Head of caudate nucleus (tissue), 42 donors: ENCODE measurements at places on chromosomes 4 and X.

- peak; percentile 13 for DNase-seq
Measured at GRCh38 chrX:40996886-40997530, 88.2 kb upstream of the USP9X start.

DNA sequence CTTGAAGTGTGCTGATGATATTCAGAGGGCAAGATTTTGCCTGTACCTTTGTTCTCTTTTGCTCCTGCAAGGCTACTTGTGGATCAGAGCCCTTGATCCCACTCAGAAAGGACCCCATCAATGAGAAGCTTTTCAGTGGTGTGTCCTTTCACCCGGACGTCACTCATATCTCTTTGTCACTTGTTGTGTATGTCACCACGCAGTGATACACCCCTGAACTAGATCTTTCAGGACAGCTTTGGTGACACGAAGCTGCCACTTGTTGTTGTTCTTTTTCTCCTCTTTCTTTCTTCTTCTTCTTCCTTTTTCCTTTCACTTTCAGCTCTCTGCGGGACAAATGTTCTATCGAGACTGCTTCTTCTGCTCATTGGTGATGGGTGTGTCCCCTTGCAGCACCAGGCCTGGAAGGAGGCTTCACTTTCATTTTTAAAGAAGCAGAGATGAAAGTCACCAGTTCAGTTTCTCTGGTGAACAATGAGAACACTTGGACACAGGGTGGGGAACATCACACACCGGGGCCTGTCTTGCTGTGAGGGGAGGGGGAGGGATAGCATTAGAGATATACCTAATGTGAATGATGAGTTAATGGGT is 83.6 kb downstream of the NBDY start:
- no peak for DNase-seq

- DNase-seq, result no peak
Measured at GRCh38 chrX:31209005-31209628, 137.3 kb upstream of the FTHL17 start.

DNA sequence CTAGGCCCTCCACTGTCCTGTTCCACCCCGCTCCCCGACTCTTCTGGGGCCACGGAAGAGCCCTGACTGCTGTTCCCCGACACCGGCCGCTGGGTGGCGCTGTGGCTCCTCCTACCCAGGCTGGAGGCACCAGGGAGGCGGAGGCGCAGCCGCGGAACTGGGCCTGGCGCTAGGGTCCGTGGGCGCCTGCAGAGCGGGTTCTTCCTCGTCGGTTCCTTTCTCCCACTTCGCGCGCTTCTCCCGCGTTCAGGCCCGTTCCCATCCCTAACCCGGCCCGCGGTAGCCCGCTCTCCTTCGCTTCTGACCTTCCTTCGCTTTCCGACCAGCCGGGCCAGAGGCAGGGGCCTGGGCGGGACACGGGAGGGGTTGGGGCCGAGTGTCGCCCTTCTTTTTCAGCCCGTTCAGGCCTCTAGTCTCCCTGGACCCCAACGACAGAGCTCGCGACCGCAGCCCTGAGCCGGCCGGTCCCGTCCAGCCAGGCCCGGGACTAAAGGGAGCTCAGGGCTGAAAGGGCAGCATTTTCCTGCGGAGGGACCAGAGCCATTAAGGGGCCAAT is 34.3 kb downstream of the NALF2 start:
- peak; percentile 68 for DNase-seq

GRCh38 chr4:150978738-150979575 is 36.1 kb downstream of the LRBA start:
- DNase-seq, result no peak

- no peak for DNase-seq
Measured at GRCh38 chrX:54825716-54826438, 18.3 kb downstream of the MAGED2 start.

DNA sequence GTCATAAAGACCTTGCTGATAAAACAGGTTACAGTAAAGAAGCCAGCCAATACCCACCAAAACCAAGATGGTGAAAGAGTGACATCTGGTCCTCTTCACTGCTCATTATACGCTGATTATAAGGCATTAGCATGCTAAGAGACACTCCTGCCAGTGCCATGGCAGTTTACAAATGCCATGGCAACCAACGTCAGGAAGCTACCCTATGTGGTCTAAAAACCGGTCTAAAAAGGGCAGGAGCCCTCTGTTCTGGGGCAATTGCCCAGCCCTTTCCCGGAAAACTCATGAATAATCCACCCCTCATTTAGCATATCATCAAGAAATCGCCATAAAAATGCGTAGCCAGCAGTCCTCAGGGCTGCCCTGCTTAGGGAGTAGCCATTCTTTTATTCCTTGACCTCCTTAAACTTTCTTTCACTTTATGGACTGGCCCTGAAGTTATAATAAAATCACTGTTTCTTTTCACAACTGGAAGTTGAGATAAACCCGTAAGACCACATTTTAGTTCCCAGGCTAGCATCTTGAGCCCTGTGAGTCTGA is 260.5 kb upstream of the FAT1 start:
- no peak for DNase-seq

DNA sequence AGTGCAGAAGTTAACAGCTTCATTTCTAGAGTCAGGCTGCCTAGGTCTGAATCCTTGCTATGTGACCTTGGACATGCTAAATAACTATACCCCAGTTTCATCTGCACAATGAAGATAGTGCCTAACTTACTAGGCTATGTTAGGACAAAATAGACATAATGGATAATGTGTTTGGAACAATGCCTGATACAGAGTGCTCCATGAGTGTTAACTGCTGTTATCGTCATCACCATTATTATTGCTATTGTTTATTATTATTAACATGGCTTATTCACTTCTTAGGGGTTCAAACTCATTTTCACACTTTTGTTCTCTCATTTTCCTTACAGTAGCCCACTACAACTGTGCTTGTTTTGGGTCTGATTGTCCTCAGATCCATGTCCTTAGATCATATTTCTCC is 467.7 kb downstream of the SH2D1A start:
- DNase-seq, result no peak

DNA sequence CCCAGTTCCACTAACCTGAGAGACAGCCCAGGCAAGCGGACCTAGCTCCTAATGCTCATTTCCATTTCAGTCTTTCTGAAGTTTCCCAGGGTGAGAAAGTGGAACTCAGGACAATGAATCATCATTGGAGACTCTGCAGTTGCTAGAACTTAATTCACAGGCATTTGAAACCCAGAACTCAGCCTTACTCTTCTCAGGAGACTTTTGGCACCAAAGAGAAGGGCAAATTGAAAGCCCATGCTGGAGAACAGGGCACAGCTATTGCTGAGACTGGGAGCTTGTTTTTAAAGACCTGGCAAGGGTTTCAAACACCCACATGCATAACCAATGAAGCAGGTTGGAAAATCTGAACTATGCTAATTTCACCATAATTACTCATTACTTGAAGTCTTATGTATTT is 36.0 kb downstream of the BST1 start:
- no peak for DNase-seq

- no peak for DNase-seq
Measured at GRCh38 chr4:188160406-188160805, 21.2 kb downstream of the TRIML1 start.

DNA sequence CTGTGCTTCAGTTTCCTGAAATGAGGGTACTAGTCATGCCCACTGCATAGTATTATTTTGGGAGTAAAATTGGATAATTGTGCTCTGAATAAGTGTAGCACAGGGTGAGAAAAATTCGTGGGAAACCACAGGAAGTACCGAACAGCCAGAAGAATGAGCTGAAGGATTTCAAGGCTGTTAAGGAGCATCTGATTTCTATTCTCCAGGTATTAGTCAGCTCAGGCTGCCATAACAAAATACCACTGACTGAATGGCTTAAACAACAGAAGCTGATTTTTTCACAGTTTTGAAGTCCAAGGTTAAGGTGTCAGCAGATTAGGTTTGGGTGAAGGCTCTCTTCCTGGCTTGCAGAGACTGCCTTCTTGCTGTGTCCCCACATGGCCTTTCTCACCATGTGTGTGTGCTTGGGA is 41.9 kb downstream of the WWC2 start:
- DNase-seq, result no peak

GRCh38 chr4:123312951-123313592 is 83.5 kb upstream of the SPRY1 start:
- DNase-seq, result no peak

GRCh38 chr4:140213749-140214148 is 59.8 kb upstream of the MAML3 start:
- DNase-seq, result no peak

- DNase-seq, result no peak
Measured at GRCh38 chr4:176988226-176988625, 195.5 kb upstream of the VEGFC start.

DNA sequence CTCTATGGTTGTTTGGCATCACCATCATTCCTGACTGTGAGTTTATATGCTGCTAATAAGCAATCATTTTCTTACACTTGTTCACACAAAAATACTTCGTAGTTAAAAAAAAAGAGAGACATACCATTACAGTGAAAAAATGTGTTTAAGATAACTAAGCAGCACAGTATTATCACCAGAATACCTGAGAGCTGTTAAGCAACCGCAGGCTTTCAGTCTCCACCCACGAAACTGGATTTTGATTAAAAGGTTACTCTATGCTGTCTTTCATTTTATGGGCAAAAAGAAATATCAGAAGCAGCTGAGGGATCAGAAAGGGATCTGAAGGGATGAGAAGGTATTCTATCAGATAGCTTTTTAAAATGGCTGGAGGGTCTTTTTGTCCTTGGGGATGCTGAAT is 148.3 kb downstream of the NEK1 start:
- peak; percentile 15 for DNase-seq

- no peak for DNase-seq
Measured at GRCh38 chrX:40893251-40893910, 158.0 kb upstream of the MED14 start.
